Muscle of arm (tissue), 14 donors: ENCODE measurements at places on chromosomes 12 and 14.

GRCh38 chr12:27852117-27852516, 72.1 kb upstream of the MANSC4 start:
- DNase-seq: no peak

GRCh38 chr14:102333390-102333789, 13.8 kb downstream of the ZNF839 start:
- no peak for DNase-seq

DNA sequence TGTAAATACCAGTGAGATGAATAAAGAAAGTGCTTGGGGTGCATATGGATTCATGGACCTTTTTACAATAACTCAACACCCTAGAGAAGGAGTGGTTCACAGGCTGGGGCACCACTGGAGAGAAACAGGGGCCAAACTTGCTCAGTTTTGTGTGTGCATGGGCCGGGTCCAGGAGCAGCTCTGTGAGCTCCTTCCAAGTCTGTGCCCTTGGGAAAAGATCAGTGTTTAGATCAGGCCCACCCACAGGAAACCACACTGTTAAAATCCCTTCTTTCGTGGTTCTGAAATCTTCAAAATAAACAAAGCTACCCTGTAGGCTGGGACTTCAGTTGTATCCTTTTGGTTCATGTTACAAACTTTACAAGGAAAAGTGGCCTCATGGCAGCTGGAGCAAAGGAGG, 156.1 kb upstream of the TMEM260 start:
- peak; percentile 45 for DNase-seq

GRCh38 chr12:106138633-106139421, at the start of gene NUAK1:
Gene NUAK1 (minus strand): TSS chr12:106138954. CDS start chr12:106138653, 301 bp downstream.
- peak; percentile 64 for DNase-seq

DNA sequence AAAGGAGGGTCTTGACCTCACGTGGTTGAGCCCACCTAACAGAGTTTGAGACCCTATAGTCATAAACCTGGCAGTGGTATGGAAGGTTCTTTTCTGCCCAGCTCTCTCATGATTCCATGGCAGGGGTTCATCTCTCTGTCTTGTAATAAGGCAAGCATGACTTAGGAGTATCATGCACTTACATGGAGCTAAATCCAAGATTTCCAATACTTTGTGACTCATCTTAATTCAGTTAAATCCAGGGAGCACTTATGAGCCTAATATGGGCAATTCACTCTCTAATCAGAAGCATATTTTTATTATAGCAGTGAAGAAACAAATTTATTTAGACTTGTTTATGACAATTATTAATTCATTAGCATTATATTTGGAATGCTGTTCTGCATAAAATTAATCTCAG, 131.8 kb upstream of the CPSF6 start:
- DNase-seq: no peak
